Stimulated activated CD8-positive, alpha-beta memory T cell treated with anti-CD3 and anti-CD28 coated beads, Interleukin-7, amount 100 ng/mL, for 1 hour (primary cell): ENCODE measurements at places on chromosomes 5 and 9.

- DNase-seq: no peak
These were observed 144.5 kb upstream of the SEMA6A start for GRCh38 chr5:116719106-116719505.

DNA sequence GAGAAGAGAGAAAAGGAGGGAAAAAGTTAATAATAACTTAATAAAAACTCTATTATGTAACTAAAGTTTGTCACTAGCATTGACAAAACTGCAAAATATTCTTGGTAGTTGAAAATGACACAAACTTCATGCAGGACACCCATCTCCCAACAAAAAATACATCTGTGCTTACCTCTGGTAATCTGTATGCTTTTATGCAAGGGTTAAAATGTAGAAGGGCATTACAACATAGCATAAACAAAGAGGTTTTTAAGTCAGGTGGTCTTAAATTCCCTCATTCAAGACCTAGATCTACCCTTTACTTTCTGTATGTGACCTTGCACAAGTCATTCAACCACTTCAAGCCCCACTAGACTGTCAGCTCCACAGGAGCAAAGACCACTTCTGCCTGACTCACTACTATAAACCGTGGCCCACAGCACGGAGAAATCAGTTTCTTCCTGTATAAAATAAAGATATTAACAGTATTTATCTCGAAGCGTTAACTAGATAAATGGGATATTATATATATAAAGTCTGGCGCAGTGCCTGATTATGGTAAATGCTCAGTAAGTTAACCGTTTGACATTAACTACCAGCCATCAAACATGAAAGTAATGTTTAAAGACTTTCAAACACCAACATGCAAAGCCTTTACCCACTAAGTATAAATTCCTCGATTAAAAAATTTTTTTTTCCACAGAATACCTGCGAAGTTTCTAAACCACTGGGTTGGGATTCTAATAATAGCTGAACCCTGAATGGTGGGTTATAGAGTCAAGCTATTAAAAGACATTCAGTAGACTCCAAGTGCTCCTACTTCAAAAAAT is 2.0 kb downstream of the FBXL17 start:
- no peak for DNase-seq

GRCh38 chr5:143427122-143427735 is 23.7 kb upstream of the NR3C1 start:
- DNase-seq: no peak

- DNase-seq: no peak
These were observed 4.5 kb downstream of the PRRX2 start for GRCh38 chr9:129669946-129670345.

GRCh38 chr5:33422191-33422590 is 18.6 kb upstream of the TARS1 start:
- no peak for DNase-seq

GRCh38 chr9:120443489-120443888 is 136.5 kb downstream of the CDK5RAP2 start:
- DNase-seq: no peak

GRCh38 chr5:123785162-123786071 is 273.4 kb downstream of the CSNK1G3 start:
- DNase-seq: no peak

DNA sequence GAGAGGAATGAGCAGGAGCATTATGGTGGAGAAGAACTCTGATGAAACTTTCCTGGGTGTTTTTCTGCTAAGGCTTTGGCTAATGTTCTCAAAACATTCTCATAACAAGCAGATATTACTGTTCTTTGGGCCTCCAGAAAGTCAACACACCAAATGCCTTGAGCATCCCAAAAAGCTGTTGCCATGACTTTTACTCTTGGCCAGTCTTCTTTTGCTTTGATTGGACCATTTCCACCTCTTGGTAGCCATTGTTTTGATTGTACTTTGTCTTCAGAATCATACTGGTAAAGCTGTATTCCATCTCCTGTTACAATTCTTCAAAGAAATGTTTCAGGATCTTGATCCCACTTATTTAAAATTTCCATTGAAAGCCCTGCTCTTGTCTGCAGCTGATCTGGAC is 139.6 kb downstream of the MAN2A1 start:
- no peak for DNase-seq
